ENCODE measurements at places on chromosomes 13 and 19. TPM values are rescaled to one million over a fixed set of nuclear protein-coding genes. Genes with fewer than 3 reads are reported as not detected.

IL4I1 gene
- 0.80 TPM for total RNA-seq

GYS1 gene
- total RNA-seq: 41.3 TPM

LGALS4 gene
- total RNA-seq: not detected

SSC5D gene
- 9.4 TPM for total RNA-seq

EVI5L gene
- total RNA-seq: 24.5 TPM

KCNK6 gene
- 1.4 TPM for total RNA-seq

ADM5 gene
- total RNA-seq: 1.1 TPM

IZUMO1 gene
- total RNA-seq: not detected

TMC4 gene
- total RNA-seq: 9.6 TPM

PPM1N gene
- total RNA-seq: 3.3 TPM

KLHL1 gene
- total RNA-seq: not detected

BRSK1 gene
- 8.9 TPM for total RNA-seq

FOSB gene
- total RNA-seq: 1.5 TPM

FCHO1 gene
- 9.3 TPM for total RNA-seq

S1PR2 gene
- 8.0 TPM for total RNA-seq

TNNI3 gene
- 13.5 TPM for total RNA-seq

KCTD12 gene
- 0.07 TPM for total RNA-seq

HPN gene
- not detected for total RNA-seq

PLIN5 gene
- total RNA-seq: 3.5 TPM

KLK14 gene
- total RNA-seq: not detected

CACNG8 gene
- total RNA-seq: 1.8 TPM

C1QTNF9 gene
- total RNA-seq: not detected

SBNO2 gene
- total RNA-seq: 25.1 TPM

CKM gene
- 9.7 TPM for total RNA-seq

ERCC1 gene
- total RNA-seq: 115 TPM

WDR87 gene
- not detected for total RNA-seq

SOHLH2 gene
- not detected for total RNA-seq

CEACAM4 gene
- total RNA-seq: not detected

ADGRE2 gene
- not detected for total RNA-seq

DCT gene
- 0.47 TPM for total RNA-seq

POU2F2 gene
- total RNA-seq: not detected

SLC6A16 gene
- total RNA-seq: not detected

IL27RA gene
- 32.5 TPM for total RNA-seq

ZNF426 gene
- total RNA-seq: 8.9 TPM

CPT1C gene
- 54.5 TPM for total RNA-seq

SPACA4 gene
- 0.55 TPM for total RNA-seq

PRODH2 gene
- total RNA-seq: not detected

MYO1F gene
- not detected for total RNA-seq

IRF2BP1 gene
- 43.4 TPM for total RNA-seq

SAMD4B gene
- 64.2 TPM for total RNA-seq

SIGLEC12 gene
- not detected for total RNA-seq

IGFL1 gene
- not detected for total RNA-seq

NAT14 gene
- total RNA-seq: 157 TPM

PTH2 gene
- not detected for total RNA-seq

ZNF90 gene
- not detected for total RNA-seq

GIPR gene
- 4.2 TPM for total RNA-seq

KLK15 gene
- total RNA-seq: not detected

CD177 gene
- total RNA-seq: 498 TPM
